ENCODE measurements at places on chromosomes 12 and 14.

DNA sequence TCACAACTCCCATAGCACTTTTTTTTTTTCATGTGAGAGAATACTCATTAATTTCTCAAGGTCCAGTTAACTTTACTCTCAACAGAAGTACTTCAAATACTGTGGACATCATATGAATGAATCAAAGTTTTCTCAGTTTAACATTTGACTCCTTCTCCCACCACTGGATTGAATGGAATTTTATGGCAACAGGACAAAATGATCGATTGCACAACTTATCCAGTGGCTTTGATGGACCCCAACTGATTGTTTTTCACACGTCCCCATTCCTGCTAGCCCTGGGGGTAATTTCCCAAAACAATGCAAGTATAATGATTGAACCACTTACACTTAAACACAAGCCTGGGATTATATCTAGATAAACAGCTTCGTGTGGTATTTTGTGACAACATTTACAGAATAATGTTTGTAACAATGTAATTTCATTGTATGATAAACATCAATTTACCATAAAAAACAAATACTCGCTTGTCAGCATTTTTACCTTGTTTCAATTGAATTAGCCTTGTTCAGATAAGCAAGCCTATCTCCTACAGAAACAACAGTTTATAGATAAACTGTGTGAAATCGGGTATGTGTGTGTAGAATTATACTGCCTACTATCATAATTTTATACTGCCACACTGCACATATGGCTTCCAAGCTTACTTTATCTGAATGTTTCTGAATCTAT, 60.9 kb downstream of the SOX5 start:
- no peak for DNase-seq

DNA sequence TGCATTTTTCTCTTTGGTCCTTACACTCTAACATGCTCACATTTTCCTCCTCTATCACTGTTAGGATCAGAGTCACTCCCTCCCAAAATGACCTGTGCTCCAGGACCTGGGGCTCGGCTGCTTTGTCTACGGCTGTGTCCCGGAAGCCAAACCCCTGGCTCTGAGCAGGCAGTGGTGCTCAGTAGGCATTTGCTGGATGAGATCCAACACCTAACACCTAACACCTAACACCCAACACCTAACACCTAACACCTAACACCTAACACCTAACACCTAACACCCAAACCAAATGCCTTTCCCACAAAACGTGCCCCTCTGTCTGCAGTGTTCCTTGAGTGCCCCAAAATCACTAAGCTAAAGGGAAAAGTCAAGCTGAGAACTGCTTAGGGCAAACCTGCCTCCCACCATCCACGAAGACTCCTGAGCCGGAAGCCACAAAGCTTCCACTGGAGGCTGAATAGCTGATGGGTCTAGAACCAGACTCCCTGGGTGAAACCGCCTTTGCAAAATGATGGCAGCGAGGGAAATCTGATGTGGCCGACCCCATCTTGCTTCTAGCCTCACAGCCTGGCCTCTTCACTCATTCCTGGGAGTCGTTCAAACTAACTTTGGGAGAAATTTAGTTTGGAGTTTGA, 29.2 kb downstream of the HSP90AA1 start:
- DNase-seq, result no peak

DNA sequence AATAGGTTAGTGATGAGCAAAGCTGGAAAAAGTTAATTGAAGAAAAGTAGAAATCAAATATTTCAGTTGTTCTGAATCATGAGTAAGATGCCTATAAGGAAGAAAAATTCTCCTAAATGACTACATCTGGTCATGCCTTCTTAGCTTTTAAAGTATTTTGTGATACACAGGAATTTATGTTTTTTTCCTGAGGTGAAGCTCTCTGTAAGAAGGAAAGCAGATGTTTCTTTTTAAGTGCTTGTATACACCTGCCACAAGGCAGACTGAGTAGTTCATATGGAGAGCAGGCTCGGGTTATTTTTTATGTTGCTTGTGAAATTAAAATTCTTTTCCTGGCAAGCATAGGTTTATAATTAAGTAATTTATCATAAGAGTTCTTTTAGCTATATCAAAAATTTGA, 275.2 kb downstream of the RAD51B start:
- DNase-seq, result no peak

- DNase-seq, result no peak
Observed at GRCh38 chr14:53670701-53671100, 285.9 kb downstream of the BMP4 start.

DNA sequence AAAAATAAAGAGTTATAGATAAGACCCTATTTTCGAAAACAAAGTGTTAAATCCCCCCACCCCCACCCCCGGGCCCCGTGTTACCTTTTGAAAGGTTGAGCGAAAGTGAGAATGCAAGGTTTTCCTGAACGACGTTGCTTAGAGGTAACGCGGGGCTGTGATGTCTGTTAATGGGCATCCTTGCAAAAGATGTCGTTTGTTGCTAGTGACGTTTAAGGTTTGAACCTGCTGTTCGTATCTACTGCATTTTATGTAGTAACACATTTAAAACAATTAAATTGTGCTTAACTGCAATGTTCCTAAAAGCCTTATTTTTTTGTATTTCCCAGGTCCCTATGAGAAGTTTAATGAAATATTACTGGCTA, 1.2 kb downstream of the CPSF6 start:
- peak; percentile 22 for DNase-seq

GRCh38 chr14:63435204-63435603, 108.0 kb downstream of the PPP2R5E start:
- DNase-seq, result no peak

GRCh38 chr14:101845496-101845895, 84.0 kb downstream of the PPP2R5C start:
- no peak for DNase-seq

DNA sequence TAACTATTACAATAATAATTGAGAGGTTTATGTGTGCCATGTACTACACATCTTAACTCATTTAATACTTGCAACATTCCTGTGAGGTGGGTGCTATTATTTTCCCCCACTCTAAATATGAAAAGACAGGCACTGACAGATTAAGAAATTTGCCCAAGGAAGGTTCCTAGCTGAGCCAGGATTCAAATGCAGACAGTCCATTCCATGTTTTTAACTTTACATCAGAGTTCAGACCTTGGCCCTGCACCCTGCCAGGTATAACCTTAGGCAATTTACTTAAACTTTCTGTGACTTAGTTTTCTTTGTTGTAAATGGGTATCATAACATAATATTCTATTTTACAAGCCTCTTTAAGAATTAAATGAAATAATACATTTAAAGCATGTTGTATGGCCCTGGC, 26.6 kb downstream of the RDH12 start:
- no peak for DNase-seq

DNA sequence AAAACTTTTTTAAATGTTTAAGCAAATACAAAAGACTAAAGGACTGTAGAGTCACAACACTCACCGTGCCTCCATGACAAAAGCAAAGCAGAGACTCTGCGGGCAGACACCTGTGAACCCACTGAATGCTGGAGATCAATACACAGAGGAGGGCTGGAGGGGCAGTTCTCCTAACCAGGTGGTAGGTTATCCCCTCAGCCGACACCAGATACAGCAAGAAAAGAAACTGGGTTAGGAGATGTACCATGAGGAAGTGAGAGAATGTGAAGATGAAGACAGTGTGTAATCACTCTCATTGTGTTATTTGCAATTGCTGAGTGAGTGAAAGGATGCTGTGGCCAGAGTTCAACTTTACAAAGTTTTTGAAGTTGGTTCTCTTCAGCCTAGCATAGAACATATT, 480.3 kb downstream of the BCL11B start:
- no peak for DNase-seq

- no peak for DNase-seq
Observed at GRCh38 chr14:105862581-105863239, 336.3 kb downstream of the TMEM121 start.

DNA sequence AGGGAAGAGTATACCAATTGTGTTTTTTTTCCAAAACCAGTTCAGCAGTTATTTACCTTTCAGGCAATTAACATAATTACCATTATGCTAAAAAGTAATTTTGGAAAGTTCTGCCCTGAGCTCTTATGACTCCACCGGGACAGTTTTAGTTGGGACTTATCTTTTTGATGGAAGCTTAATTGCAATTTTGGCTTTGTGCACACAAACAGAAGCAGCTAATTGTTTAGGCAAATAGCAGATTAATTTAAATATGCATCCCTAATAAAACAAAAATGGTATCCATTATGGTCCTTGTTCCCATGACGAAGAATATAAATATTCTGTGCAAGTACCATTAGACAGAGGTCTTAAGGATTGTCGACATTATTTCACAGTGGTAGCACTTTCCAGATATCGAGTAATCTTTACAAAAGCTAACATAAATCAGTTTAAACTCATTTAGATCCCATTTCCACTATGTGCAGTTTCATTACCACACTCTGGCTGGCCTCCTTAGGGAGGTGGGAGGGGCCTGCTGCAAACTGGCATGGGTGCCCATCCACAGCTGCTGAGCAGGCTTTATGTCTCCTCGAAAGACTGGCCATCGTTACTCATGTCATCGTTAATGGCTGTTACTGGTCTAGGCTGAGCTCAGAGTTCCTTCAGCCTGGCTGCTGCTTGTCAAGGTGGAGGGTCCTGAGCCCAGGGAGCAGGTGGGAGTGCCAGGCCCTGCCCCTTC, 68.2 kb downstream of the FBXW8 start:
- no peak for DNase-seq

- DNase-seq, result no peak
Observed at GRCh38 chr12:39622306-39622705, 2.7 kb upstream of the ABCD2 start.

GRCh38 chr12:57165741-57166140, 18.3 kb upstream of the LRP1-AS start:
- DNase-seq, result no peak

- no peak for DNase-seq
Observed at GRCh38 chr14:60090864-60091519, 731 bp upstream of the PCNX4 start.

- DNase-seq, result no peak
Observed at GRCh38 chr12:12023456-12023855, 47.3 kb upstream of the BCL2L14 start.

DNA sequence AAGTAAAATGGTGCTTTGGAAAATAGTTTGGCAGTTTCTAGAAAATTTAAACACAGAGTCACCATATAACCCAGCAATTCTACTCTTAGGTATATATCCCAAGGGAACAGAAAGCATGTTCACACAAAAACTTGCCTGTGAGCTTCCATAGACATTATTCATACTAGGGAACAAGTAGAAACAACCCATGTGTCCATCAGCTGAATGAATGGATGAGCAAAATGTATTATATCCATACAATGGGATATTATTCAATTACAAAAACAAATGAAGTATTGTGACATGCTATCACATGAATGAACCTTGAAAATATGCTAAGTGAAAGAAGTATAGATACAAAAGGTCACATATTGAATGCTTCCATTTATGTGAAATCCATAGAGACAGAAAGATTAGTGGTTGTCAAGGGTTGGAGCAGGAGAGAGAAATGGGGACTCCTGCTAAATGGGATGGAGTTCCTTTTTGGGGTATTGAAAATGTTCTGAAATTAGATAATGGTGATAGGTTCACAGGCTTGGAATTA, 7.9 kb downstream of the SLC10A1 start:
- no peak for DNase-seq

DNA sequence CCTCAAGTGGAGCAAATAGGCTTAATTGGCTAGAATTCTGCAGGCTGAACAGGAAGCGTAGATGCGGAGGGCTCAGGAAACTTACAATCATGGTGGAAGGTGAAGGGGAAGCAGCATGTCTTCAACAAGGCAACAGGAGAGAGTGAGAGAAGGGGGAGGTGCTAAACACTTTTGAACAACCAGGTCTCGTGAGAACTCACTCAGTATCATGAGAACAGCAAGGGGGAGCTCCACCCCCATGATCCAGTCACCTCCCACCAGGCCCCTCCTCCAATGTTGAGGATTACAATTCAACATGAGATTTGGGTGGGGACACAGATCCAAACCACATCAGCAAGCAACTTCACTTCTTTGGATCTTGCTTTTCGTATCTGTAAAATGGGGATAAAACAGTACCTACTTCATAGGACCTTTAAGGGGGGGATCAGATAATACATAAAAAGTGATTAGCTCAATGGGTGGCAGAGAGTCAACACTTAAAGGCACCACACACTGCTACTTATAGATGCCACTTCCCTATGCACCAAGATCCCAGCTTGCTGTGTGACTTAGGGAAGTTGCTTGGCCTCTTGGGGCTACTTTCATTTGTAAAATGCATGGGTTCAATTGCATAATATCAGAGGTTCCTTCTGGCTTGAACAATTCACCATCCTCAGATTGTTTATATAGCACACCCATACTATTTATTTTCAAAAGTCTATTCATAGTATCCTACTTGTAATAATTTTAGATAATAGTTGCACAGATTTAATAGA, 184.8 kb upstream of the RPH3A start:
- no peak for DNase-seq

GRCh38 chr14:24122416-24122815, 7.7 kb upstream of the NRL start:
- DNase-seq, result no peak

DNA sequence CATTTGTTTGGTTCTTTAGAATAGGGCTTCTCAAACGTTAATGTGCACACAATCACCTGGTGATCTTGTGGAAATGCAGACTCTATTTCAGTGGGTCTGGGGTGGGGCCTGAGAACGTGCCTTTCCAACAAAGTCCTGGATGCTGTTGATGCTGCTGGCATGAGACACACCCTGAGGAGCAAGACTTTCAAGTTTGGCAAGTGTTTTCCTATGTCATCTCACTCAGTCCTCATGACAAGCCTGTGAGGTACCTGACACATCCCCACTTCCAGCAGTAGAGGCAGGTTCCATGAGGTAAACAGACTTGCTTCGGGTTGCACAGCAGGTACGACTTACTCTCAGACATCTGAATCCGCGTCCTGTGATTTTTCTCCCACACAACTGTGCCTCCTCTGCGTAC, 147.1 kb downstream of the MYRFL start:
- no peak for DNase-seq

DNA sequence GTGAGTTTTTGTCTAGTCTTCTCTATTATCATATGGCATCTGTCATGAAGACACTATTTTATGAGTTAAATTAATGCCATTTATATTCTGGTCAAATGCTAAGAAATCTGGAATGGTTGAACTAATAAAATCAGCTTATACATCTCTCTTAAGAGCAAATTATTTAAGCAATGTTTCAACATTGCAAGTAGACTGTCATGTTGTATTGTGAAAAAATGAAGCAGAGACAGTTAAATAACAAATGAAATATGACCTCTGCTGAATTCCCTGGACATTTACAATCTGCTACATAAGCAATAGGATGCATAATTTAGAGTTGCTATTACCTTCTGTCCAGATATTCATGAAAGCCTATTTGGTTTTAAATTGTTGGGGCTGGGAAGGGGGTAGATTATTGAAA, 30.6 kb downstream of the NAV3 start:
- DNase-seq, result no peak

DNA sequence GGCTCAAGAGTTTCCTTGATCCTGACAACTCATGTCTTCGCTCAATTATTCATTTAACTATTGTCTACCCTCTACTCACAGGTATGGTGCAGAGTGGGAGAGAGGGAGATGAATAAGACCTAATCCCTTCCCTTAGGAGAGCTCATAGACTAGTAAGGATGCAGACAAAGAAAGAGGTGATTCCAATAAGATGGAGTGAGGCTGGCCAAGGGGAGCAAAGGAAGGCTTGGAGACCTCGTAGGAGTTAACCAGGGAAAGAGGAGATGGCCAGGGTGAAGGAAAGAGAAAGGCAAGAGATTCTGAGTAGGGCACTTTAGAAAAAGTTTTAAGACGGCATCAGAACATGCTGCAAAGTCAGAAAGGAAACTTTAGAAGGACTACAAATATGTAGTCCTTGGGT, 588.5 kb downstream of the VRK1 start:
- no peak for DNase-seq

- no peak for DNase-seq
Observed at GRCh38 chr12:21881965-21882364, 59.3 kb downstream of the ABCC9 start.
